Nucleus accumbens (tissue), 56 donors: ENCODE measurements at places on chromosomes 7 and 10.

GRCh38 chr10:48285710-48286109, 11.2 kb upstream of the FRMPD2 start:
- DNase-seq = no peak

GRCh38 chr10:124414076-124414475, 4.6 kb downstream of the OAT start:
- DNase-seq = no peak

- no peak for DNase-seq
Observed at GRCh38 chr7:127844707-127845331, 186.4 kb downstream of the LRRC4 start.

DNA sequence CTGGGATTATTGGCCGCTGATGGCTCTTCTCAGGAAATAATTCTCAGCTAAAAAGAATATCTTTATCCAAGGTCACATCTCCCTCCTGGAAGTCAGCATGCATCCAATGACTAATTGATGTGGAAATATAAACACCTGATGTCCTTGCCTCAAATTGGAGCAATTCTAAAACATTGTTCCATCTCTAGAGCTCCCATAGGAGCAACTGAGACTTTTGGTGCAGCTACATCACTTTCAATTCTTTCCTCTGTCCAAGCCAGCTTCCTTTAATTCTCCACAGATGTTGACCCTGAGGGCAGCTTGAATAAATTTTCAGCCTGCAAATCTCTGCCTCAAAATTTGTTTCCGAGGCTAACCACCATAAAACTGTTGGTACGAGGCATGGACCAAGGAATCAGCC, 43.9 kb upstream of the KCND2 start:
- DNase-seq = no peak

- no peak for DNase-seq
Observed at GRCh38 chr7:47218378-47219176, 363.3 kb downstream of the TNS3 start.

DNA sequence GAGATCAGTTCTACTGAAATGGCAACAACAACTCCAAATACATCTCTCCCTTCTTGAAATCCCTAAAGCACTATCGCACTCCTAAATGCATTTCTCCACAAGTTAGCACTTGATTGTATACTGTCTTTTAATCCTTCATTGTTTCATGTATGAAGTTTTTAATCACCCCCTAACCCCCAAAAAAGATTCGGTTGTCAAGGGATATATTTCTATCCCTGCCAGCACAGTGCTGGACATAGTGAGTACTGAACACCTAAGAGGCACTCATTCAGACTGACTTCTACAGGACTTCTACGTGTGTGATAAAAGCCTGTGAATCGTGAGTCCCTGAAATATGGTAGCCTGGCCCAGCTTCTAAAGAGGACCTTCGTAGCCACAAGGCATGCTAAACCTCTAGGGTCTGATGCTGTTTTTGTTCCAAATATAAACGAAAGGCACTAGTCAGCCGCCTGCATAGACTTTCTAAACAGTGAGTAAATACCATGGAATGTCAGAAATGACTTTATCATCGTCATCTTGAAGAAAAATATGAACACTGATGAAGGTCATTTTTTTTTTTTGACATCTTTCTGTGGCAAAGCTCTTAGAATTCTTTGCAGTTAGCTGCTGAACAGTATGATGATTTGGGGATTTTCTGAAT, 14.6 kb upstream of the ZSCAN21 start:
- no peak for DNase-seq

DNA sequence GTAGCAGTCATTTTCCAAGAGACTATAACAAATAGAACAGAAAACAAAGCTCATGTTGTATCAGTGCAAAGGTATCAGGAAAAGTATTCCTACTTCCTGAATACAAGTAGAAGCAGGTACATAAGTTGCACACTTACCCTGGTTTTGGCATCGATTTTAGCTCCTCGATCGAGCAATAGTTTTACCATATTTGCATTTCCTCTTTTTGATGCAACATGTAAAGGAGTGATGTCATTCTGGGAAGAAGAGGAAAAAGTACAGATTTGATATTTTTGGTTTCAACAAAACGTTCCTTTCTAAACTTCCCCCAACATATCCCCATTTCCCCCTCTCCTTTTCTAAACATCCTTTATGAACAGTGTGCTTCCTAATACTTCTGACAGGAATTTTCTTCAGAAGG, 155.1 kb downstream of the ANK3 start:
- no peak for DNase-seq

- DNase-seq = no peak
Observed at GRCh38 chr7:101112233-101112632, 14.7 kb upstream of the SERPINE1 start.

GRCh38 chr7:3188946-3189345, 112.1 kb upstream of the SDK1 start:
- no peak for DNase-seq

DNA sequence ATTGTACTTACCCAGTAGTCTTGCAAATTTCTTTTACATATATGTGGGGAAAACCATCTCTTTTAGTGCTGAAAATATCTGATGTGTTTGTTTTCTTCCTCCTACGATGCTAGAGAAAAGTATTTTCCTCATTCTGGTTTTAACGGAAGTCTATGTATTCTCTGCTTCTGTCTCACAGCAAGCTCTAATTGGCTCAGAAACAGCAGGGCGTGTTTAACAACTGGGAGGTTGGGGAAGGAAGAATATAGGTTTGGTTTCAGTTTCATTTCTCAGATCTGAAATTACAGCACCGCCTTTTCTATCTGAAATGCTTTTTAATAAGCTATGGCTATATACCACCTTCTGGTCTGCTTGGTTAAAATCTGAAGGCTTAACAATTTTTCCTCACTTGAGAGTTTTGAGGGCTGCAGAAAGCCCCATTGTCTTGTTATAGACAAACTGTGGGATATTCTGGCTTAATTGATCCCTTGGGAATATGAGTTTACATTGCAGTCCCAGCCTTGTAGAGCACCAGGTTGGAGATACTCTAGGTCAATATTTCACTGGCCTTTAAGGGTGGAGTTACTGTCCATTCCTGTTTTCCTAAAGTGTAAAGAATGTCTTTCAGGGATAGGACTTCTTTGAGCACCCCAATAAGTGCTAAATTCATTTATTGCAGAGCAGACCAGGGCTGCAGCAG, at the start of gene SAMD9:
Gene SAMD9, minus strand, starts transcription at position 128 of the 679 bp plus-strand sequence. CDS start 11,882 bp downstream, outside the sequence.
- DNase-seq = no peak
